ENCODE measurements at places on chromosomes 7 and 10.

GRCh38 chr10:35004651-35005050, 85.5 kb downstream of the CUL2 start:
- no peak for DNase-seq

- peak; percentile 47 for DNase-seq
These were observed 25.0 kb downstream of the ZNF487 start for GRCh38 chr10:43461950-43462349.

DNA sequence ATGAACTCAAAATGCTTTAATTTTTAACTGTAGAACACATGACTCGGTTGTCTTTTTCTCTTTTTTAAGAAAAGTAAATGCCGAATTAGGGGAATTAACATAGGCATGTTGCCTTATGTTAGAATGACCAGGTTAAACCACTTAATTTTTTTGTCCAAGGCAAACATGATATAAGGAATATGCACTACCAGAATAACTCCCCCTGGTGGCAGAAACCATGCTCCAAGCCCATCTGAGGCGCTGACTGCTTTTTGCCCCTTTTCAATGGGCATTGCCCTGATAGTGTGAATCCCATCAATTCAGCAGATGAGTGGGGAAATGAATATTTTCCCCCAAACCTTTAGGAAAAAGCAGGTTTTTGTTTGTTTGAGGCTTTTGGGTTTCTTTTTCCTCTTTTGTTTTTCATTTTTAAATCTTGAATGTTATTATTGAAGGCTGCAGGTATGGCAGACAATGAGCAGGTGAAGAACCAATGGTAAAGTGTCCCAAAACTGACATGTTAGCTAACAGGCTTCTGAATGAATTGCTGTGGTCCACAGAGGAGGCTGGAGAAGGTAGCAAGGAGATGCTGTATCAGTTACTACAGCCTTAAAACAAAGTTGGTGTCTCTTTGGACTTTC, 284.3 kb downstream of the SORCS3 start:
- no peak for DNase-seq

GRCh38 chr7:147411096-147411495, 1179.5 kb upstream of the C7orf33 start:
- DNase-seq, result no peak

GRCh38 chr7:48255046-48255445, 83.8 kb downstream of the ABCA13 start:
- DNase-seq, result no peak

DNA sequence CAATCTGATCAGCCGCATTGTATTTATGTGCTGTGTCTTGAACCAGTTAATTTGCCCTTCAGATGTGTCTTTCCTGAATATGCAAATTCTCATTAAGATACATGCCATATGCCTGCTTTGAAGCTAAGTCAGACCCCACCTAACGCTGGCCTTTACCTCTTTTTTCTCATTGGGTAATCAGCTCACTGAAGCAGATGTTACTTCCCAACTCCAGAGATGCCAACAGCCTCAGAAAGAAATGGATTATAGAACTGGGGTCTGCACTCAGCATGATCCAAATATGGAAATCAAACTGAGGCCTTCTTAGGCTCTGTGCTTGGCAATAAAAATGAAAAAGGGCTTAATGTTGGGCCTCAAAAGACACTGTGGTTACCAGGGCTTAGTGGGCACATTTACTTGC, 113.9 kb downstream of the FZD1 start:
- DNase-seq, result no peak

GRCh38 chr10:12960334-12960898, 41.1 kb downstream of the CCDC3 start:
- DNase-seq, result no peak

GRCh38 chr7:157807510-157807909, 470.7 kb downstream of the DNAJB6 start:
- DNase-seq, result peak; percentile 70

GRCh38 chr7:45161842-45162241, 4.3 kb downstream of the RAMP3 start:
- DNase-seq, result no peak

DNA sequence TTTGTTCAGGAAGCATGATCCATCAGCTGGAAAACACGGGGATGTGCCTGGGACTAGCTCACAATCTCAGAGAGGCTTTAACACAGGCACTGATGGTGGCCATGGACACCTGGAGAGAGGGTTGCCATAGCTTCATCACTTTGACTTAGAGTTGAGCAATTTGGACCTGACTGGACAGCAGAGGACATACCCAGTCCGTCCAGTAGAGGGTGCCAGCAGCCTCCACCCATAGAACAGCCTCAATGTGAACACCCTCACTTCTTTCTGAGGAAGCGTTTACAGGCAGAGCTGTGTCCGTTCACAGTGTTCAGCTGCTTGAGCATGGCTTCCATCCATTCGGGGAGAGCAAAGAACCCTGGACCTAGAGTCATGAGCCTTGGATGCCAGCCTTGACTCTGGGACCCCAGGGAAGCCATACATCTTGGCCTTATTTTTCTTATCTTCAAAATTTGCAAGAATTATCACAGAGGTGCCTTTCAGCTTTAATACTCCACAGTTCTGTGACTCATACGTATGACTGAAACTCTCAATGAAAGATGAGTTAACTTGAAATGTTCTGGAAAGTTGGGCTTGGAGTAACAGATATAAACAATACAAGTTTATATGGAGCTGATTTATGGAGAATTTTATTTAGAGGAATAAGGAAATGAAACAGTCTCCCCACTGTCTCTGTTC, 302.9 kb upstream of the PODXL start:
- DNase-seq, result no peak

DNA sequence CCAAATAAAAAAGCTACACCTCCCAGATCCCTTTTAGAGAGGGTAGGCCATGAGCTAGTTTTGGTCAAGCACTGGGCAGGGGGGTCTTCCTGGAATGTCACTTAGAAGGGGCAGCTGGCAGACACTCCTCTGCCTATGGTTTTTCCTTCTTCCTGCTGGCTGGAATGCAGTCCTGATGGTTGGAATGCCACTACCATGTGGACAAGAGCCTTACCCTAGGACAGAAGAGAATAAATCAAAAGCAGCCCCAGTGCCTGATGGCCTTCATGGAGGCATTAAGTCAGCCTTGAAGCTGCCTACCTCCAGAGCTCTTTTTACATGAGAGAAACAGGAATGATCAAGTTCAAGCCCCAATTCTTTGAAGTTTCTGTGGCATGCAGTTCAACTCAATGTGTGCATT, 43.5 kb upstream of the SORBS1 start:
- DNase-seq, result no peak

- no peak for DNase-seq
These were observed 17.0 kb downstream of the CDK14 start for GRCh38 chr7:90613088-90613498.

- DNase-seq, result no peak
These were observed 1104.2 kb downstream of the GATA3 start for GRCh38 chr10:9158675-9159074.

GRCh38 chr7:151179287-151179860, 7.7 kb downstream of the ASB10 start:
- DNase-seq, result no peak

DNA sequence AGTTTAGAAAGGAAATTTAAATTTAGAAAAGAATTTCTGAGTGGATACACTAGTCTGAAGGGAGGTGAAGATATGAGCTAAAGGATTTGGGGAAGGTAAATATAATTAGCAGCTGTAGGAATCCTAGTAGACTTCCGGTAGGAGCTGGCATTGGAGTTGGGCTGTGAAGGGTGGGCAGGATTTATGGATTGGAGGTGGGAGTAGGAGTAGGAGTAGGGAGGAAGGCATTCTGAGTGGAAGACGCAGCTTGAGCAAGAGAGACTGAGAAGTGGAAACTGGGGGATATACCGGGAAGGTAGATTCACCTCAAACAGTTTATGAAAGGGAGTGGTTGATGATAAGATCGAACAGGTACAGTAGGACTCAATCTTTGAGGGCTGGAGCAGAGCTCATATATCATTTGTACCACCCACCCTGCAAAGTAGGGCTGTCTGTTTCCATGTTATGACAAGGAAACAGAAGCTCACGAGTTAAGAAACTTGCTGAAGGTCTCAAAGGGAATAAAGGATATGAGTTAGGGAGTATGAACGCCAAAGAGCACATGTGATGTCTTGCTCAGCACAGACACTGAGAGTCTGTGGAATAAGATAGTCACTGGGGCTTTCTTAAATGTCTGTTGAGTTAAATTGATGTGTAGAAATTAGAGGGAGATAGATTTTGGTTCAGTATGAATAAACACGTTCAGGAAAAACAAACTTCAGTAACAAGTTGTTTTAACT, 81.6 kb downstream of the RPS24 start:
- no peak for DNase-seq

- DNase-seq, result no peak
These were observed 98.6 kb downstream of the BUB3 start for GRCh38 chr10:123252779-123253178.

- no peak for DNase-seq
These were observed 37.9 kb downstream of the GRK5 start for GRCh38 chr10:119245272-119245671.

GRCh38 chr10:102581981-102582580, 62.2 kb upstream of the TRIM8 start:
- no peak for DNase-seq

DNA sequence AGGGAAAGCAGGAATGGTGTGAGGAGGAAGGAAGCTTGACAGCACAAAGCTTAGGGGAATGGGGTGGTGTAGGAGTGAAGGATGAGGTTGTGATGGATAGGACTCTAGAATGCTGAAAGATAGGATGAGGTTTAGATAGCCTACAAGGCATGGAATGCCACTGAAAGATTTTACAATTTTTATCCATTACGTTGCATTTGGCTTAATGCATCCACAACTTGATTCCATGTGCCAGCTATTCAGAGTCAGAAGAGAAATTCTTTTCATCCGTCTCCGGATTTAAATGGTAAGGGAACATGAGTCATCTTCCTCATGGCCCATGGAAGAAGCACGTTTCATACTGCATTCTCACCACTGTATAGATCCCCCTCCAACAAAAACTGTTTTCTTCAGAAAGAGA, 212.4 kb upstream of the BMPER start:
- no peak for DNase-seq

- DNase-seq, result no peak
These were observed 502.2 kb downstream of the PLXNA4 start for GRCh38 chr7:132073920-132074589.

GRCh38 chr10:21473135-21473534, 52.3 kb downstream of the SKIDA1 start:
- no peak for DNase-seq

GRCh38 chr10:26391701-26392695, 46.1 kb upstream of the APBB1IP start:
- no peak for DNase-seq
